Hypothalamus (tissue), 51 donors: ENCODE measurements at places on chromosomes 1 and 21.

DNA sequence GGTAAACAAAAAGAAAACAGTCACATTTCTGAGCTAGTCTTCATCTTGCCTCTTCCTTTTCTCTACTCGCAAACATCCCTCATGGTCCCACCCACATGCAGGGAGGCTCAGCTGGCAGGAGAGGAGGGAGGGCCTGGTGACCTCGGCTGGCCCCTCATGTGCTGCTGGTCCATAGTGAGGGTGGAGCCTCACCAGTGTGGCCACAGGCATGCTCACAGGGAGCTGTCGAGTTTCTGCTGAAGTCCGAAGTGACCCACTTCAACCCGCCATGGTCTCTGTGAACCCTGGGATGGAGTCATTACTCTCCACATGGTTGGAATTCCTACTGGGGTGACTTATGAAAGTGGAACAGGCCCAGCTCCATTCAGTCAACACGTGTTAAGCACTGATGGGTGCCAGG lies 253.4 kb downstream of the RHOU start:
- no peak for DNase-seq

DNA sequence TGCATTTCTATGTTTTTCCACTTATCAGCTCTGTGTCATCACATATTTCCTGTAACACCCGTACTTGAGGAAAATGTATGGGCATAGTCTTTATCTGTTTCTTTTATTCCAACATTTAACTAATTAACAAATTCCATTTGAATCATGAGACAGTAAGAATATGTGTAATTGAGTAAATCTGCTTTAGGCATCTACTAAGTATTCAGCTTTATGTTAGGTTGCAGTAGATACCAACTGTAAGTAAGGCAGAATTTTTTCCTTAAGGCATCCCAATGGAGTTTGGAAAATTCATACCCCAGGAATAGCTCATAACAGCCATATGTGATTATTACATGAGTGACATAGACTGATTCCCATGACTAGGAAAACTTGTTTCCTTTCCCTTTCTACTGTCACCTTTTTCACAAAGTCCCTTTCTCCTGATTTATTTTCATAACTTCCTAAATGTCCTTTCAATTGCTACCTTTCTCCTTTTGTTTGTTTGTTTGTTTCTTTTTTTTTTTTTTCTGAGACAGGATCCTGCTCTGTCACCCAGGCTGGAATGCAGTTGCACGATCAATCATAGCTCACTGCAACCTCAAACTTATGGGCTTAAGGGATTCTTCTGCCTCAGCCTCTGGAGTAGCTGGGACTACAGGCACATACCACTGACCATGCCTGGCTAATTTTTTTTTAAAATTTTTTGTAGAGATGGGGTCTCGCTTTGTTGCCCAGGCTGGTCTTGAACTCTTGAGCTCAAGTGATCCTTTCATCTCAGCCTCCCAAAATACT lies 59.8 kb upstream of the CACYBP start:
- no peak for DNase-seq

GRCh38 chr1:58529284-58529683 lies 17.2 kb downstream of the OMA1 start:
- no peak for DNase-seq

GRCh38 chr1:246825557-246826175 lies 101.5 kb downstream of the SCCPDH start:
- no peak for DNase-seq
